ENCODE measurements at places on chromosomes 5 and 9.

DNA sequence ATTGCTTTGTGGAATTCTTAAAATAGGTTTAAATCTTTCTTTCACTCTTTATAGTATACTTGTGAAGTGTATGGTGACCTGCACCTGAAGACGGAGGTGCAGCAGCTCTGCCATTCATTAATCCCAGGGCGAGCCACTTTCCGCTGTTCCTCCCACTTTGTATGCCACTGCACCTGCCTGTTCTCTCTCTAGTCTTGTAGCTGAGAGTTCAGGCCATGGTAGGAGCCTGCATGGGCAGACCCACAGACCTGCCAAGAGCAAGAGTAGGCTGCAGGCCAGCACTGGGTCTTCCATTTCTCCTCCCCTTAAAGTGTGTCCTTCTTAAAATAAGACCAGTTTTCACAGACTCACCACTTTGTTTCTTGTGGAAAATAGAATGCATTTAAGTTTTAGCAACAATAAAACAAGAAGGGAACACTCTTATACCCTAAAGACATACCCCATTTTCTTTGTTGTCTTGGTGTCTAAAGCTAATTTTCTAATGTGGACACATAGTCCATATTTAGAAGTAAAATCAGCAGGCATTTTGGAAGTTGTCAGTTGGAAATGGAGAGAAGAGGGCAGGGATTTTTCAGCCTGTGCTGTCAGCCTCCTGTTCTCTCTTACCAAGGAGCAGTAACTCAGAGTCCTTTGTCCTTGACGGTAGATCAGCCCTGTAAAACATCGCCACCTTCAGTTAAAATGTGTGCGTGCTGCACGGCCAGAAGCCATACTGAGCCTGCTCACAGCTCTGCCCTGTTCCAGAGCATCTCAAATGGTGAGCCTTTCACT is 103.2 kb downstream of the SNCAIP start:
- no peak for DNase-seq

DNA sequence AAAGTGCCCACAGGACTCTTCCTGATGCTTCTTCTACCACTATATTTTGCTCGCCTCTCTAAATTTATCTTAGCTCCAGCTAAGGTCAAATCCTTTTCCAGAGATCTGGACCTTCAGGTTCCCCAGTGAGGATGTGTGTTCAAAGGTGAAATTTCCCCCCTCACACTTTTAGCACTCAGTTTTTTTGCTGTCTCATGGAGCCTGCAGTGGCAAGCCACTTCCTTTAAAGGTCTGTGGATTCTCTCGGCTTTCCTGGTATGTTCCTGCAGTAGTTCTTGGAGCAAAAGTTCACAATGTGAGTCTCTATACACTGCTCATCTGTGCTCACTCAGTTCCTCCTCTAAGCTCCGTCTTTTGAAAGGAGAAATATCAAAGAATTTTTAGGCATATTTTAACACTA is 181.4 kb downstream of the LURAP1L start:
- DNase-seq, result no peak

DNA sequence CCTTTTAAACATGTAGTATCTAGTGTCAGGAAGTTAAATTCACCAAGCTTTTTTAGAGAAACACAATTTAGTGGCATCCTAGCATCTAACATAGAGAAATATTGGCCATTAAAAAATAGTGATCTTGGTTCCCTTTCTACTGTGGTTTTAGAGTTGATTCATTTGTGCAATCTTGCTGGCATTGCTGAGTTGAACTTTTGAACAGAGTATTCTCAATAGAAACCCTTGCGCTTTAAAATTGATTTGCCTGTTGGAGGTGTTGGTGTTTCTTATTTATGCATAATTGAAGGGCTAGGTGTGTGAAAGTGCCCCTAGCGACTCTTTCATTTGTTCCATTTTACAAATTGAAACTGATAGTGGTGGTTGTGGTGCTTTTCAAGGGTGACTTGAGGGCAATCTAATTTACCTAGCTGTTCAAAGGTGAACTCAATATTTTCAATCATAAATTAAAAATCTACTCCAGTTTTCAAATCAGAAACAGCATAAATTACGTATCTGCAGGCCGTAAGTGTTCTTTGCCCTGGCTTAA is 73.0 kb upstream of the MPDZ start:
- DNase-seq, result no peak

GRCh38 chr5:102850503-102850902 is 95.4 kb downstream of the PAM start:
- DNase-seq, result no peak

GRCh38 chr5:98844865-98845264 is 71.4 kb downstream of the RGMB start:
- no peak for DNase-seq

- DNase-seq, result no peak
These were observed 27.0 kb downstream of the ERAP2 start for GRCh38 chr5:96903300-96903699.

GRCh38 chr5:89043676-89044075 is 160.7 kb upstream of the MEF2C start:
- DNase-seq, result no peak

DNA sequence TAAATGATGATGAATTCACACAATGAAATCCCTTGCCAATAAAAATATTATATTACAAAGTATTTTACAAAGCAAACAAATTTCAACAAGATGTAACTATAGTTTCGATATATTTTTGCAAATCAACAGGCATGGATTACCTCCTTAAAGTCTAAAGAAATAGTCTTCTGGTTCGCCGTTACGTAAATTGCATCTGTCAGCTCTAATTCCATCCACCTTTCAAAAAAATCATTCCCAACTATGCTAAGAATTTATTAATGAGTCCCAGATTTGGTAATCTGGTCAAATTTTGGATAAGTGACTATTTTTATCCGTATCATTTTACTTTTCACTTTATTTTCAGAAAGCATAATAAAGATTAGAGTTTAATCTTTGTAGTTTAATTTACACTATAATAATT is 1984.9 kb downstream of the EFNA5 start:
- DNase-seq, result no peak

- DNase-seq, result no peak
These were observed 2.1 kb upstream of the HMGCS1 start for GRCh38 chr5:43315263-43315662.

- DNase-seq, result no peak
These were observed 666.4 kb upstream of the ZNF608 start for GRCh38 chr5:125412561-125413495.

GRCh38 chr9:127783111-127784008 is 2.5 kb upstream of the CDK9 start:
- peak; percentile 48 for DNase-seq

- no peak for DNase-seq
These were observed 380.3 kb upstream of the TNC start for GRCh38 chr9:115498303-115498702.

- no peak for DNase-seq
These were observed 55.2 kb upstream of the ACTBL2 start for GRCh38 chr5:57537811-57538210.

- DNase-seq, result no peak
These were observed 172.8 kb upstream of the PITX1 start for GRCh38 chr5:135206862-135207261.

DNA sequence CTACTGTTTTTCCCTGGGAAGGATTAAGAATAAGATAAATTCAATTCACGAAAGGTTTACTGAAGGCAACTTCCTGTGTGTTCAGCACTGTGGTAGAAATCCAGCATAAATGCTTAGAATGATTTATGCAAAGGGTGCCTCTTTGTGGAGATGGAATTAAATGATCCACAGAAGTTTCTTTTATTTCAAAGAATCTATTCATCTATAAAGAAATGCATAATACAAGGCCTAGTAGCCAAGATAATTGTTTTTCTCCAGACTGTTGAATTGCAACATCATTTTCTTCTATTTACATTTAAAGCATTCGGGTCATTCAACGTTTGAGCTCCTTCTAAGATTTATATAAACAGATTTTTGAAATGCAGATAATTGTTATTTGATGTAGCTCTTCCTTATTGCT is 138.8 kb upstream of the NFIL3 start:
- DNase-seq, result no peak

- DNase-seq, result no peak
These were observed 104.3 kb upstream of the MAP3K1 start for GRCh38 chr5:56710826-56711590.

DNA sequence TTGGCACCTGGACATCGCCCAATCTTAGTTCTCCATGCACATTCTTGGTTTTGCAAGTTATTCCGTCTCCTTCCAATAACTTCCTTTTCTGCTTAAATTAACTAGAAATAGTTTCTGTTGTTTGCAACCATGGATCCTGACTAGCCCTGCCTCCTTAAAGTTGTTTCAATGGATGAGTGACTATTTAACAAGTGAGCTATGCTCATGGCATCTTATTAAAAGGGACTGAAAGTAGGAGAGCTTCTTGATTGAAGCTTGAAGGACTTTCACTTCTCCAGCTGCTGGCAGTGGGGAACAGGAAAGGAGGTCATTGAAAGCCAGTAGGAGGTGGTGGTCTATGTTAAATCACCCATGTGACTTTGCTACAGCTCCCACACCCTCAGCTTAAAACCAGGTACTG is 466.8 kb downstream of the ARHGEF28 start:
- no peak for DNase-seq

DNA sequence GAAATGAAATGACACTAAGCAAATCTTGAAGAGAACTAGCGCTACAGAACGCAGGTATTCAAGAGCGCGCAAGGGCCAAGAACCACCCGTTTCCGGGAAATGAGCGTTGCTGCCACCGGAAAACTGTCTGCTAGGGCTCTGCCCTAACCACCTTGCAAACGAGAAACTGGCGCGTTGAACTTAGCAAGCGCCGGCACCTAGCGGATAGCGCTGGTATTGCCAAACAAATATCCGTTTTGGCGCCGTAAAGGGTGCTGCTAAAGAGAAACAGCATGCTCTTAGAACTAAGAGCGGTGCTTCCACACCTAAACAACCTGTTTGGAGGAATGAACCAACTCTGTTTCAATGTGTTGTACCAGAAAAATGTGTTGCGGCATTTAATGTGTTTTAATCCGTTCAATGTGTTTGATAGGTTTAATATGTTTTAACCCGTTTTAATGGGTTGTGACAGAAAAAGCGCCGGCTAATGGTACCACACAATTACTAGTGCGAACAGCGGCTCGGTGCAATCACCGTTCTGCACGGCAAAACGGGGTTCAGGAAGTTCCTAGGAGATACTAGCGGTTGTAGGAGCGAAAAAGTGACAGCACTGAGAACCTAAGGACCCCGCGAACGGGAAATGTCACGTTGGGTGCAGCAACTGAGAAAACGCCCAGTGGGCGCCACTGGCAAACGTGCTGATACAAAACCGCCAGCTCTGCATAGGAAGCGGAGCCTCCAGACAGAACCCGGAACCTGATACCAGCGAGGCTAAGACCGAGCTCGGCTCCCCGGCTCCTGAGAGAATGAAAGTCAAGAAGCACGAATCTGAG is at the start of gene ANXA2R:
Gene ANXA2R, minus strand, starts transcription at position 33 of the 812 bp plus-strand sequence. CDS start 273 bp downstream, outside the sequence.
- DNase-seq, result peak; percentile 86

DNA sequence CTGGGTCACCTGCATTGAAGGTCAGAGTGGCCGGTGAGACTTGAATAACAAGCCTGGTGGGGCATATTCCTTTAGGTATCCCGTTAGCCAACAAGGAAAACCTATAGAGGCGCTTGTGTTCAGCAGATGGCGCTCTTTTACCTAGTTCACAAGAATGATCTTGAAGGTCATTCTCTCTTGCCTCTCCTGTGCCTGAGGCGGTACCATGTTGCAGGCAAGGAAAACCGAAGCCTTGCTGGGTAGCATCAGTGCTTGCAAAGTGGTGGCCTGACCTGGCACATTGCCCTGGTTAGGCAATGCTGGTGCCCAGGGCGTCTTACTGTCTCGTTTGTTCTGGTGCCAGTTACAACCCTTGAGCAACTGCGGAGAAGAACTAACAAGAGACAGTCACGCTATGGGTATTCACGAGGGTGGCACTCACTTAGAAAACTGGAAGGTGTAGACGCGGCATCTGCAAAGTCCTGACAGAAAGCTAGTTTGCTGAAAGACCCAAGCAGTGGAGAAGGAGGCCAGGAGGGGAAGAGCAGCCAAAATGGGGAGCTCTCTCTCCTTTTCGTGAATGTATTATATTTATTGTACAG is 56.7 kb downstream of the AOPEP start:
- DNase-seq, result no peak

GRCh38 chr9:69470186-69470977 is 145.4 kb downstream of the ENTREP1 start:
- DNase-seq, result no peak

DNA sequence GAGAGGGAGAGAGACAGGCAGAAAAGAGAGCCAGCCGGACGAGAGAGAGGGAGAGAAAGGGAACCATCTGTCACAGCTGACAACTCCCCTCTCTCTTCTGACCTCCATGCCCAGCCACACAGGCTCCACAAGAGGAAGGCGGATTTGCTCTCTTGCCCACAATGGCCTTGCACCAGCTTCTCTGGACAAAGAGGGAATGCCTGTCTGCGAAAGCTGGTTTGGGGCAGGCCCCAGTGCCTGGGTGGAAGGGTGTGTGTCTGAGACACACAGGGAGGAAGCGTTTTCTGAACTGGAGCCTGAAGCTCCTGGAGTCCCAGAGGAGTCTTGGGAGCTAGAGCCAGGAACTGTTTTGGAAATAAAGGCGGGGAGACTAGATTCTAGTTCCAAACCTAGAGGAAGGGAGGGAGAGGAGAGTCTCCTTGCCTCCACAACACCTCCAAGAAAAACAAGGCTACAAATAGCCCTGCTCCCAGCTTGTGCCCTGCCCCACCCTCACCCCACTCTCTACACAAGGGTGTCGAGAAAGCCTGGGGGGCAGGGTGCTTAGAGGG is 12.5 kb downstream of the C1QTNF2 start:
- DNase-seq, result no peak

GRCh38 chr5:88878976-88879375 is 4.0 kb downstream of the MEF2C start:
- no peak for DNase-seq

DNA sequence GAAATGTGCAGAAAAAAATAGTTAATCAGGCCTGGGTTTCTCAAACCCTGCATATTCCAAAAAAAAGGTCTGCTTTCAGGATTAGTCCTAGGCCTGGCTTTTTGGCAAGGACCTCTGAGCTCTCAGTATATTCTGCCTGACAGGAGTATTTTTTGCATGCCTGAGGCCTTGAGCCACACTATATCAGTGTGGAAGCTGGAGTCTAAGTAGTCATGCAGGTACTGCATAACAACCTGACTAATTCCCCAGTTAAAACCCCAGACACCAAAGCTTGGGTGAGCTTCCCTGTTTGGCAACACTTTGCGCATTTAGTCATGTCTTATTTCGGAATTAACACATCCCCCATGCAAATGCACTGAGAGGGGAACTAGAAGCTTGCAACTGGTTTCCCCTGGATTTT is 359.5 kb downstream of the CETN3 start:
- DNase-seq, result no peak

DNA sequence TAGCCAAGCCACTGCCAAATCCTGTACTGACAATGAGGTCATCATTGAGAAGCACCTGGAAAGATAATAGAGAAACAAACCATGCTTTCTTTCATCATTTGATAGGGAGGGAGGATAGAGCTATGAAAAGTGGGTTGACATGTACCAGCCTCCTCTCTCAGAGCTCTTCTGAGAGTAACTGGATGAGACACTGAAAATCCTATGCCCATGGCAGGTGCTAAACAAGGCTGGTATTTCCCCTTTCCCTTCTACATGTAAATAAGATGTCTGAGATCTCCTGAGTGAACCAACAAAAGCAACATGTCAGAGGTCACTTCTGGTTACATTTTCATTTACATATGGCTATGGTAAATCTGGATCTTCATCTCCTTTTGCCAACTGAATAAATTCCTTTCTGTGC is 45.3 kb upstream of the TRAF1 start:
- no peak for DNase-seq

- peak; percentile 52 for DNase-seq
These were observed 19.2 kb upstream of the CD180 start for GRCh38 chr5:67215519-67216471.

- no peak for DNase-seq
These were observed 216.0 kb downstream of the KDM4C start for GRCh38 chr9:6973762-6974161.

GRCh38 chr9:136289651-136290507 is 14.0 kb downstream of the CCDC187 start:
- DNase-seq, result no peak
